ENCODE measurements at places on chromosomes 16 and 17.

- DNase-seq: no peak
Measured at GRCh38 chr16:55641430-55642056, 14.2 kb upstream of the SLC6A2 start.

GRCh38 chr17:40243761-40244160, 24.7 kb downstream of the WIPF2 start:
- DNase-seq: no peak

DNA sequence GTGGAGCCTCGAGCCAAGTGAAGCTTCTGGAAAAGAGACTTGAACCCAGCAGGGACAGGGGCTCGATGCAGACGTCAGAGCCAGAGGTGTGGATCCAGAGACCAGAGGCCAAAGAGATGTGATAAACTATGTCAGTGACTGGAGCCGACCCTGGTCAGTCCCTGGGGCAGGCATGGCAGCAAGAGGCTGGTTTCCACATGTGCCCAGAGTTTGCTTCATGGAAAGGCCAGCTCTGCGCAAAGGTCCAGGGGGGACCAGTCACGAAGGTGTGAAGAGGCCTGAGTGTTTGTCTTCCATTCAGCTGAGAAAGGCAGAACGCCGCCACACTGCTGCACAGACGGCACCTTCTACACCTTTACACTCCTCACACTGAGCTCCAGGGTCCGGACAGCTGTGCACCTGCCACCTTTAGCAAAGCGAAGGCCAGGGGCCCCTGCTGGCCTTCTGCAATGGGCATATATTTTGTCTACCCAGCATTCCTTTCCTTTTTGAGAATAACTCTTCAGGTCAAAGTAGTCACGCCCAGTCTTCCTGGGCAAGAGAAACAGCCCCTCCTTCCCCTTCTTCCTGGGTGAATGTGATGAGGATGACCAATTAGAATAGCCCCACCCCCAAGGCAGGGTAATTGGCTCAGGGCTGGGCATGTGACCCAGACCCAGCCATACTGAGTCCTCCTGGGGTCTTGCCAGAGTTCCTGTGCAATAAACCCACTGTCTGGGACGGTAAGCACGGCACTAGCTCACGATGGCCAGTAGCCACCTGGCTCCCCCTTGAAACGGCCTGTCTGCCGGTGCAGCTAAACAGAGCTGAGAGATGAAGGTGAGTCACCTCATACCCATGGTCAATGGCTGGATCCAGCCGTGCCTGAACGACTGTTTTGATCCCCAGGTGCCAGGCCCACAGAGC, 2.3 kb upstream of the RPH3AL start:
- no peak for DNase-seq

GRCh38 chr17:72506773-72507172, 386.0 kb downstream of the SOX9 start:
- DNase-seq: no peak

GRCh38 chr17:58136669-58137279, 11.4 kb upstream of the OR4D1 start:
- DNase-seq: no peak

DNA sequence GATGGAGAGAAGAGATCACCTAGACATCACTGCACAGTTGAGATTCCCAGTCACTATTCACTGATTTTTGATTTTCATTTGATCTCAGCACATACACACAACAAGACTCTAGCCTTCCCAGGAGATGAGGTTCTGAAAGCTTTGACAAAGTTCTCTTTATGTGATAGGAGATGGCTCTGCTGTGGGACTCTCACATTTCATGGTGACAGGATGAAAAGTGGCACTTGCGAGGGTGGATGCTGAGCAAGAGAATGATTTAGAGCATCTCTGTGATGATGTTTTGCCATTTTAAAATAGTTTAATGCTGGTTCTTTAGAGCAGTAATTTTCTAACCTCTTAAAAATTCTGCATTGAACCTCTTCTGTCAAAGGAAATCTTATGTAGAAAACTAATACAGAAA, 113.3 kb upstream of the CA10 start:
- no peak for DNase-seq

DNA sequence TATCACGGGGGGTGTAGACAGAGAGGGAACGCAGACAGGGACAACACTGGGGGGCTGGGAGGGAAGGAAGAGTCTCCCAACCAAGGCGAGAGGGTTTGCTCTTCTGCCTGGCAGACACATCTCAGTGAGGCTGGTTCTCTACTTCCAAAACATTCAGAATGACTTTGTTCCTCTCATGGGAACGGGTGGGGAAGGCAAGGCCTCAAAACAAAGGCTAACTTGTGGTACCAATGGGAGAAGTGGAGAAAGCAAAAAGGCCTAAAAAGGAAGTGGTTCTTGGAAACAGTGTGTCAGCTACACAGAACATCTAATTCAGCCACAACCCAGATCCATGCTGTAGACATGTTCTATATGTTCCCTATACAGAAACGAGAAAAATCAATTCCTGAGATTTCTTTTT, 7.5 kb downstream of the FLOT2 start:
- DNase-seq: no peak

- no peak for DNase-seq
Measured at GRCh38 chr17:11999696-12000095, 2.4 kb upstream of the ZNF18 start.

GRCh38 chr16:31780342-31780741, 93.3 kb upstream of the ZNF267 start:
- DNase-seq: no peak

- no peak for DNase-seq
Measured at GRCh38 chr16:28104404-28104803, 40.9 kb upstream of the GSG1L start.
